ENCODE measurements at places on chromosomes 11 and 22.

GRCh38 chr11:6333095-6333494 lies 12.8 kb upstream of the CAVIN3 start:
- no peaks in the 10 kb centered on the region for H3K27me3 ChIP-seq
- H3K27ac ChIP-seq, result no peak overlapping the region
- H3K4me1 ChIP-seq, result no peaks in the 10 kb centered on the region
- H3K4me3 ChIP-seq, result no peak overlapping the region
- no peaks in the 10 kb centered on the region for H3K36me3 ChIP-seq
- DNase-seq, result no peak

GRCh38 chr11:57203359-57203758 lies 21.6 kb downstream of the LRRC55 start:
- H3K27ac ChIP-seq, result no peak overlapping the region
- H3K36me3 ChIP-seq, result no peaks in the 10 kb centered on the region
- peaks cover 46% of the 10 kb centered on the region for H3K27me3 ChIP-seq
- no peak for DNase-seq

DNA sequence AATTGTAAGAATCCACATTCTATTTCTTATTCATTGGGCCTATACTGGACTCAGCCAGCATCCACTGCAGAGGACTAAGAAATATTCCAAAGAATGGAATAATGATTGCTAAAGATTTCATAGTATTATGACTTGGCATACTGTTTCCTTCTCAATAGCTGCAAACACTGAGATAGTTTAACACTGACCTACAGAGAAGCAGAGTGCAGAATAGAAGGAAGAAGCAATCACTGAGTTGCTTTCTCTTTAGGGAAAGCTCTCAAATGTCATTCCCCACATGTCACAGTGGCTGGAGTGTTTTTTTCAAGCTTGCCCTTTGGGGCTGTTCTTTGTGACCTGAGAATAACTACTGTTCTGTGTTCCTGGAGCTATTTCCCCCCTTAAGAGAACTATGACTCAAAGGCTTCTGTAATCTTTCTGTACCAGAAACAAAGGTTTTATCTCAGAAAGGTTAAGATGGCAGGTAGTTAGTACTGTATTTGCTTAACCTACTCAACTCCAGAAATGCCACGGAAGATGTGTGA lies 243.6 kb upstream of the LUZP2 start:
- no peak overlapping the region for H3K4me3 ChIP-seq
- no peak overlapping the region for H3K27ac ChIP-seq
- H3K27me3 ChIP-seq, result no peaks in the 10 kb centered on the region

GRCh38 chr22:47786650-47787290 lies 1024.3 kb downstream of the TBC1D22A start:
- H3K27me3 ChIP-seq, result no peaks in the 10 kb centered on the region
- no peak overlapping the region for H3K27ac ChIP-seq
- no peaks in the 10 kb centered on the region for H3K4me1 ChIP-seq
